ENCODE measurements at places on chromosomes 3 and 15.

DNA sequence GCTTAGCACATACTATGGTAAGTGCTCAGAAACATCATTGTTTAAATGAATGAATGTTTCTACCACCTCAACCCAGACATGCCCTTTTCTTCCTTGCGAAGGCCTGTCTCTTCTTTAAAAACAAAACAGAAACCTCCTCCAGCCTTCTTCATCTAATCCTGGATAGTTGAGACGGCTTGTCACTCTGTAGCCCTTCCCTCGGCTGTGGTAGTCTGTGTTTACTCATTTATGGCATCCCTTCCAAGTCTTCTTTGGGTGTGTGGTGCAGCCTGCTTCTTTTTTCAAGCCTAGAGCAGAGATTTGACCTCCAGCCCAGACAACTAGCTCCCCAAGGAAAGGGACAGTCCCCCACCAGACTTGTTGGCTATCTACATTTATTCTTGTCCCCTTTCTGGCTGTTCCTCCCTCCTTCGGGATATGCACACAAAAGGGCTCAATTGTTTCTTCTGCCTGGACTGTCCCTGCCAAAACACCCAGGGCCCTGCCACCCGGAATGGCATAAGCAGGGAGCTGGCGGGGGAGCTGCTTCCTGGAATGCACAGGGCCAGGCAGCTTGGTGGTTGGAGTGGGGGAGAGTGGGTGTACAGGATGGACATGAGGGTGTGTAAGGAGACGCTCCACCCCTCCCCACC lies 67.8 kb downstream of the ITGA11 start:
- no peak for DNase-seq

- DNase-seq, result no peak
These were observed 3.6 kb upstream of the CLDN16 start for GRCh38 chr3:190384309-190384756.

- DNase-seq, result no peak
These were observed 128.3 kb upstream of the BHLHE40 start for GRCh38 chr3:4850928-4851265.

DNA sequence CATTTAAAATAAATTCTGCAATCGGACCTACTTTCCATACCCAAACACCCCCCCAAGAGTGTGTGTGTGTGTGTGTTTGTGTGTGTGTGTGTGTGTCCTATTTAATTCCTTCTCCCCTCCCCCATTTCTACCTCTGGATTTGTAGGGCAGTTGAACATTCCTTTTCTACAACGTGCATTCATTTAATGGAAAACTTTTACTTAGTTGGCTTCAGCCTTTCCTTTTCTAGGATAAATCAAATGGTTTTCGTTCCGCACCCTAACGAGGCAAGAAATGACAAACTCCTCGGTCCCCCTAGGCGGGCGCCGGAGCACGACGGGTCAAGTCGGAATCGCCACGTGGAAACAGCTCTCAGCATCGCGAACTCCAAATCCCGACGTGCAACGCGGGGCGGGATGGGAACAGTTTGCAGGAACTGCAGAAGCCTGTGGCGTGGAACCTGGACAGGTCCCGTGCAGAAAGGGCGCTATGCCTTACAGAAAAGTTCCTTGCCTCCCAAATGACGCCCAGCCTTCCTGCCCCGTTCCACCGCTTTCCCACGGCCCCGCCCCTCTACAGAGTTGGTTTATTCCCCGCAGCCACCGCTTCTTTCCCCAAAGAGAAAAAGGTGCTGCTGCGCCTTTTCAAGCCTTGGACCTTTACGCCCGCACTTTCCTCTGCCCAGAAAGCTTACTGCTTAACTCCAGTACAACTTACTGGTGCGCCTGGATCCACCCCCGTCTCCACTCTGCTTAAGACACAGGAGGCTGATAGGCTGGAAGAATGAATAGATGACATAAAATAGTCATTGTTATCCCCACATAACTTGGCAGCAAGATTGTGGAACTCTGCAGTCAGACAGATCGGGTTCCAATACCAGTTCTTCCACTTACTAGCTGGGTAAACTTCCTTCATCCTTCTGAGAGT lies 1.1 kb upstream of the EIF2B5 start:
- peak; percentile 76 for DNase-seq

DNA sequence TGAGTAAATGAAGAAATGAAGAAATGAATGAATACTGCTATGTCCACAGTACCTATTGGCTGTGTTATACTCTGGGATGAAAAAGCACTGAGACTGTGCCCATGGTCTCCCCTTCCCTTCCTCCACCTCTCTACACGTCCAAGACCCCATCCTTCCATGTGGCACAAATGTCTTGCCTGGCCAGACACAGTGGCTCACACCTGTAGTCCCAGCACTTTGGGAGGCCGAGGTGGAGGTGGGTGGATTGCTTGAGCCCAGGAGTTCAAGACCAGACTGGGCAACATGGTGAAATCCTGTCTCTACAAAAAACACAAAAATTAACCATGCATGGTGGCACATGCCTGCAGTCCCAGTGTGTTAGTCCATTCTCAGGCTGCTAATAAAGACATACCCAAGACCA lies 200.1 kb downstream of the FAM43A start:
- DNase-seq, result no peak

DNA sequence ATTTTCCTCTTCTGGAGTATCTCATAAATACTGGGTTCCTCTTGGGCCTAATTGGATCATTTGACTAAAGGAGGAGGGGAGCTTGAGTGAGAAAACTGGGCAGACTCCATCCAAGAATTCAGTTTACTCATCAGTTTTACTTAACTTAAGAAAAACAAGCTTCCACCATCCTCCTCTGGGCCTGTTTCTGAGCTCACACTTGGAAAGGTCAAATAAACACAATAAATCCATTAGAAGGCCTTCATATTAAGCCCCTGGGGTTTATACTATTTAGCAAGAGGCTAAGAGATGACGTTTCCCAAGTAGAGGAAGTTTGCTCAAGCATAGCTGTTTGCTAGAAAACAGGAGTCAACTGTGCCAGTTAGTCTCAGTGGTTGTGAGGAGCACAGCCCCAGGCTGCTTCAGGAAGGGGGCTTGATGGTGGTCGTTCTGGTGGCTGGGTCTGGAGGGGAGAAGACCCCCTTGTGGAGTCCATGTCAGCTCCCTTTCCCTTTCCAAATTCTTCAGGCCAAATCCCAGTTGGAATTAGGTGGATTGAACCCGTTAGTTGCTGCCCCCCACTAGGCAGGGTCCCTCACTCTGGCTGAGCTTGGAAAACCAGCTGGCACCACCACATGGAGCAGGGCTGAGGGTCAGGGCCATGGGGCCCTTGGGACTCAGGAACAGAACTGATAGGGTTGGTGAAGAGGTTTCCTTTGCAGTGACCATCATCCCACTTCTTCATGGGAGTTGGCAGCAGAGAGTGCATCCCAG lies 64.8 kb downstream of the SPSB4 start:
- no peak for DNase-seq

GRCh38 chr15:57205996-57206395 lies 170.3 kb upstream of the CGNL1 start:
- no peak for DNase-seq

GRCh38 chr3:173513123-173513522 lies 115.6 kb downstream of the NLGN1 start:
- DNase-seq, result no peak

DNA sequence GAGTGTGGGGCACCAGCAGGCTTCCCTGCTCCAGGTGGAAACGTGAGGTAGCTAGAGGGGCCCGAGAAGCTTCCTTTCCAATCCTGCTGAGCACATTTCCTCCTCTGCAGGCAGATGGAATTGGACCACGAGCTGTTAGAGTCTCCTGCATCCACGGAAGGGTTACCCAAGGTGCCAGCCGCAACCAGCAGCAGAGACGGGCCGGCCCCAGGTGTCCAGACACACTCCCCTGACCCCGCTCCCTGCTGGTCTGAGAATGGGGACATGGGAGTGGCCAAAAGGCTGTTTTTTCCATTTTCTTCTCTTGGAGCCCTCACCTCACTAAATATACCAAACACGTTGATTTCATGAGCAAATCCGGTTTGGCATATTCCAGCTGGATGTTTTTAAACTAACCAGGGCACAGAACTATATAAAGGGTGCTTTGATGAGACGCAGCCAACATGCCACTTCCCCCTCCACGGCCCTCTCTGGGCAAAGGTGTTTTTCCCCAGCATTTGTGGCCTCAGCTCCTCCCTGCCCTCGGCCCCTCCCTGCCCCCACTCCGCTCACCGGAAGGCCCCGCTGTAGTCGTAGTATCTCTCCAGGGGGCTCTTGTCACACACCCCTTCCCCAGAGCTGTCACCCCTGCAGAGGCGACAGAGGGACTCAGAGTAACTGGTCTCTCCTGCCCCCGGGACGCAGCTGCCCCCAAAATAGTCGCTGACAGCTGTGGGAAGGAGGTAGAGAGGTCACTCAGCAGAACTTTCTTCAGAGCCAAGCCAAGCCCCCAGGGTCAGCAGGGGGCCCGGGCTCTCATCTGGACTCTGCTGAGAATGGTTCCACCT lies 7.0 kb downstream of the MELTF start:
- DNase-seq, result no peak

DNA sequence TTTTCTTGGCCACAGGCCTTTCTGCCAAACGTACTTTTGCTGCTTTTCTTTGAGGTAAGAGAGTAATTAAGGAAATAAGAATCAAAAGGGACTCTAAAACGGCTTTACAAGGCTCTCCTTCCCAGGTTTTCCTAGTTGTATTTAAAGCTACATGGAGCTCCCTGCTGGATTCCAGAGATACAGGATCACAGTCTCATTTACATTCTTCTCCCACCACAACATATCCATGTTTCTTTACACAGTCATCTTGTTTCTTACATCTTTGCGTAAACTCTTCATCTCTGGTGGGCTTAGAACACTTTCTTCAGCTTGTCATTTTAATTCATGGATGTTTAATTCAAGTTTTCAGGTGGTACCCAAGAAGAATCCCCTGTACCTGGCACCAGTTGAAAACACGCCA lies 117.6 kb upstream of the BFSP2 start:
- no peak for DNase-seq

GRCh38 chr3:156543043-156543555 lies 11.8 kb downstream of the SSR3 start:
- DNase-seq, result no peak

DNA sequence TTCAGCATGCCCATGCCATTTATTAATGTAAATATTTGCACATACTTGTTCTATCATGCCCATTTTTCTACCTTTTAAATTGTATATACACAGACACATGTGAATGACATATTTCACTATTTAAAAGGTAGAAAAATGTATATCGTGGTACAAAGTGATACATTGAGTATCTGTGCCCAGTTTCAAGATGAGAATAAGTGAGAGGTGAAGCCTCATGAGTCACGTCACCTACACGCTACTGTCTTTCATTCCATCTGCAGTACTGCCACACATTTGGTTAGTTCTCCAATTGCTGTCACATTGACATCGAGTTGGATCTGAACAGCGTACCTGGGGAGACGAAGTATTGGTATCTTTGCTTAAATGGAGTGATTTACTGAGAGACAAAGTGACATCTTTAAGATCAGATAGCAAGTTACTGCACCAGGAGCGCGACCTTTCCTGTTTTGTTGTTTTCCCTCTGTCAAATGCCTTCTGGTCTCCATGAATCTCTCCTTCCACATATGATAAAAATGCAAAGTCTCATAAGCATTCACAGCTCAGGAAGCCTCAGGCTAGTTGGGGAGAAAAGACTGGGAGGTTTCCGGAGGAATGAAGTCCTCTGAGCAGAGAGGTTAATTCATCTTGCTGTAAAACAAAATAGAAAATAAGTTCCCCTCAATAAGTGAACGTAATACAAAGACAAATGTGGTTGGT lies 12.0 kb downstream of the GREM1 start:
- DNase-seq, result no peak

DNA sequence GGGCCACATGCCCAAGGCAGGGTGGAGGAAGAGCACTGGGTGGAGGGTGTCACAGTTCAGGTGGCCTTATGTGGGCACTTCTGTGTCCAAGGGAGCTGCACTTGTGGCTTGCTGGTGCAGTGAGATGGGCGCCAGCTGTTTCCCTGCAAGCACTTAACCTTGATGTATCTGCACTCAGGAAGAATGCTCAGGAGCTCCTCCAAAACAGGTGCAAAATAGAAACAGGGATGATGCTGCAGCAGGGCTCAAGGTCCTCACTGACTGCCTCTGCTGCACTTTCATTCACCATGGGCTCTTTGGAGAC lies 151.3 kb downstream of the CADPS start:
- no peak for DNase-seq

GRCh38 chr3:181757694-181758306 lies 46.1 kb downstream of the SOX2 start:
- DNase-seq, result no peak

DNA sequence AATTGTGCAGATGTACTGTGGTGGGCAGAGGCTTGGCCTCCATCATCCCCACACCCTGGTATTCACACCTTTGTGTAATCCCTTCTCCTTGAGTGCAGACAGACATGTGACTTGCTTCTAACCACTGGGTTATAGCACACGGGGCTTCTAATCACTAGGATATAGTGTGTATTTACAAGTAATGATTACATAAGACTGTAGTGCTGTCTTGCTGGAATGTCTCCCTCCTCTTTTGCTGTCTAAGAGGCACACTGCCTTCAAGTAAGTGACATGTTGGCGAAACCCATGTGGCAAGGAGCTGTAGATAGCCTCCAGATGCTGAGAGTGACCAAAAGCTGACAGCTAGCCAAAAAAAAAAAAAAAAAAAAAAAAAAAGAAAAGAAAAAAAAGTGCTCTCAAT lies 542.7 kb upstream of the MDFIC2 start:
- DNase-seq, result no peak

DNA sequence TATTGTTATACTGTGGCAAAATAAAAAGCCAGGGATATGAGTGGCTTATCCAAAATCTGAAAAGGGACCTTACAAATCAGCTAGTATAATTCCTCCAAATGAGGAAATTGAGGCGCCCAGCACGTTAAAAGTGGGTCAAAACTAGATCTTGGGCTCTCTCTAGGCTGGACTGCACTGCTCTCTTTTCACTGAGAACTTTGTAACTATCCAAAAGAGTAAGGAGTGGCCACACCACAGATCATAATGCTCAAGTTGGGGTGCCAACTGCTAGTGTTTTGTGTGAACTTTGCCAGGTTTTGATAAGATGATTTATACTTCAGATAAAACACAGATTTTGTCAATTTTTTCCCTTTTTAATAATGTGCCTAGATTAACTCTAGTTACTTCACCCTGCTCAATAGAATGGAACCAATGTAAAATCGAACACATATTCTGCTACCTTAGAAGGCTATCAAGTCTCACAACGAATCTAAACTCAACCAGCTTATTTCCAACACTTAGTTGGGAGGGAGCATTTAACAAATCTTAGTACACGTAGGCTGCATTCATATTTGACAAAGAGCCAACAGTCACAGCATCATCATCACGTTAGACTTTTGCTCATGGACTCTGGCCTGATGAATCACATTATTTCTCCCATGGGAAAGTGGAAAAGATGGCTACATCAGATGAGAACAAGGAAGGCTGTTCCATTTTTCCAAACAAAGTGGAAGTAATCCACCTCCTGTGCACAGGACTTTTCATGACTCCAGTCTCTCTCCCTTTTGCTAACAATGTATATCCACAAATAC lies 64.4 kb downstream of the ABI3BP start:
- DNase-seq, result no peak

DNA sequence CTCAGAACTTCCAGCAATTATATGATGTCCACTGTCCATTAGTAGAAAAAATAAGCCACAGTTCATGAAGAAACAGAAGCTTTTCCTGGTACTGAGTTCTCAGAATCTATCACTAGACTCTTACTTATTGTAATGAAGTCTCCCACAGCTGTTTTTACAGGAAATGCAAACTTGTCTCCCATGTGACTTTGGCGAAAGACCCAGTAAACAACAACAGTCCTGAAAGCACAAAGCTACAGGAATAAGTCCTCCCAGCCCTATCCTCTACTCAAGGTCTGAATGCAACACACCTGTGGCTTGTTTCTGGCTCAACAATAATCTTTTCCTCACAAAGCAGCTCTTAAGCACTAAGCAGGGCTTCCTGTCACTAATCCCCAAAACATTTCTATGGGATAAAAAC lies 55.9 kb downstream of the EOMES start:
- no peak for DNase-seq
